Kidney (tissue), 22 donors: ENCODE measurements at places on chromosomes 16 and 17. TPM values are rescaled to one million over a fixed set of nuclear protein-coding genes. Genes with fewer than 3 reads are reported as not detected.

Gene MAPT
- total RNA-seq: 2.9 TPM

Gene TRPV2
- 18.2 TPM for total RNA-seq

Gene CD300E
- 2.5 TPM for total RNA-seq

Gene NPIPB8
- 2.0 TPM for total RNA-seq

Gene KRTAP2-1
- total RNA-seq: not detected

Gene MT1H
- total RNA-seq: 4.4 TPM

DNA sequence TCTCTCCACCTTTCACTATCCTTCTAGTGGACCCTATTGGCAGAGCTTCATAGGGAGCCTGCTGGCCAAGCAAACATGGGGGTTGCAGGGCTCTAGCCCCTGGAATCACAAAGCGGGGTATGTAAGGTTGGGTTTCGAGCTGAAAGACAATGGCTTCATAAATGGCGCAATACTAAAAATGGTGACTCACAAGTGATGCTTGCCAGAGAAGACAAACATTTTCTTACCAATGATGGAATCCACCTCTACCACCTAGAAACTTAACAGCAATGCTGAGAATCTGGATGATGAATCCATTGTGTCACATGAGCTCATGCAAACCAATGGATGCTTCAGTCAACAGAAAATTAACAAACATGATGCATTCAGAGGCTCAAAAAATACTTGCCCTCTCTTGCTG is 375.3 kb upstream of the PSMD7 start:
- no peak for DNase-seq
- no peaks in the 10 kb centered on the region for H3K4me1 ChIP-seq
- no peaks in the 10 kb centered on the region for H3K36me3 ChIP-seq

- H3K4me3 ChIP-seq: no peak overlapping the region
- H3K27ac ChIP-seq: no peak overlapping the region
- no peaks in the 10 kb centered on the region for H3K27me3 ChIP-seq
- DNase-seq: no peak
Measured at GRCh38 chr17:51611585-51611984, 351.2 kb downstream of the UTP18 start.

DNA sequence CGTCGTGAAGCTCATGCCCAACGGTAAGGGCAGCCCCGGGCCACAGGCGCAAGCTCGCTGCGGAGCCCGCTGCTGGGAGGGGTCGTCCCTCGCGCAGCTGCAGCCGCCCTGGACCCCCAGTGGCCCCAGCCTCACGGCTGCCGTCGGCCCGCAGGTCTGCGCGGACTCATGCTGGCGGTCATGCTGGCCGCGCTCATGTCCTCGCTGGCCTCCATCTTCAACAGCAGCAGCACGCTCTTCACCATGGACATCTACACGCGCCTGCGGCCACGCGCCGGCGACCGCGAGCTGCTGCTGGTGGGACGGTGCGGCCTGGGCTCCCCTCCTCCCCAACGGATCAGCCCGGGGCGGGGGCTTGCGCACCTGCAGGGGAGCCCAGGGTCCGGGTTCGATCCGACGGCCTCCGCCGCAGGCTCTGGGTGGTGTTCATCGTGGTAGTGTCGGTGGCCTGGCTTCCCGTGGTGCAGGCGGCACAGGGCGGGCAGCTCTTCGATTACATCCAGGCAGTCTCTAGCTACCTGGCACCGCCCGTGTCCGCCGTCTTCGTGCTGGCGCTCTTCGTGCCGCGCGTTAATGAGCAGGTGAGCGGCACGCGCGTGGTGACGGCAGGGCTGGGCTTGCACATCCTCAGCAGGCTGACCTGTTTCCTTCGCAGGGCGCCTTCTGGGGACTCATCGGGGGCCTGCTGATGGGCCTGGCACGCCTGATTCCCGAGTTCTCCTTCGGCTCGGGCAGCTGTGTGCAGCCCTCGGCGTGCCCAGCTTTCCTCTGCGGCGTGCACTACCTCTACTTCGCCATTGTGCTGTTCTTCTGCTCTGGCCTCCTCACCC is 5.8 kb downstream of the SLC5A2 start:
- peaks cover 4% of the 10 kb centered on the region for H3K36me3 ChIP-seq
- no peak overlapping the region for H3K27ac ChIP-seq
- peak overlapping the region; percentile 60 for H3K4me3 ChIP-seq
- DNase-seq: peak; percentile 25
